Stimulated activated CD8-positive, alpha-beta memory T cell treated with anti-CD3 and anti-CD28 coated beads, Interleukin-15, amount 100 ng/mL, for 48 hours (primary cell): ENCODE measurements at places on chromosomes 6 and 20.
A peak's percentile ranks its signal among the peaks of the same experiment; 100 is the strongest.

DNA sequence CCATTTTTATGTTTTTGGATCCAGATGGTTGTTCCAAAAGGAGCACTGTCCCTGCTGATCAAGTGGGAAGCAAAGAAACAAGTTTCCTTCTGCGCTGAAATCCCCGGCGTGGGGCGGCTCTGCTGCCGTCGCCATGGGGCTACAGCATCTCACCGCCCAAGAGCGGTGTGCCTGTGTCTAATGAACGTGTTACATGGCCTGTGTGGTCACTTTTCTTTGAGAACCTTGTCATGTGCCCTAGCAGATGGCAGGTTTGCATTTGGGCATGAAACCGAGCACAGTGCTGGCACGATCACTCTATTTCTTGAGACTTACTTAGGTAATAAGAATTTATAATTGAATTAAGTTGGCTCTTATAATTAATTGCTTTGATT, 51.9 kb downstream of the ZDHHC14 start:
- no peak for DNase-seq

GRCh38 chr6:43668151-43669028, 19.2 kb downstream of the MRPS18A start:
- DNase-seq, result peak; percentile 44

DNA sequence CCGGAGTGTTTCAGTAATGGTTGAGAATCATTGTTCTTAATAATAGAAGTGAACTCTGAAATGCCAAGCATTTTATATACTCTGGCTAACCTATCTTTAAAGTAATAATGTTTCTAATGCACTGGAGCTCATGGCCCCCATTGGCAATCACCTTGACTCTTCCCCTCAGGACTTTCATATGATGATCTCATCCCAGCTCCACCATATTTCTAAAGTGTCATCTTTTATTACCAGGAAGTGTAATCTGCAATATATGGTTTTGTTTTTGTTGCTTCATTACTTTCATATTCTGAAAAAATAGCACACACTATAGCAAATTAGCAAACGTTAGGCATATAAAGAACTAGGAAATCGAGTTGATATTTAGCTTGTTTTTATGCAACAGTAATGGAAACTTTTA, 60.3 kb downstream of the TULP4 start:
- no peak for DNase-seq

GRCh38 chr6:41580690-41581089, 34.5 kb downstream of the FOXP4 start:
- DNase-seq, result no peak

DNA sequence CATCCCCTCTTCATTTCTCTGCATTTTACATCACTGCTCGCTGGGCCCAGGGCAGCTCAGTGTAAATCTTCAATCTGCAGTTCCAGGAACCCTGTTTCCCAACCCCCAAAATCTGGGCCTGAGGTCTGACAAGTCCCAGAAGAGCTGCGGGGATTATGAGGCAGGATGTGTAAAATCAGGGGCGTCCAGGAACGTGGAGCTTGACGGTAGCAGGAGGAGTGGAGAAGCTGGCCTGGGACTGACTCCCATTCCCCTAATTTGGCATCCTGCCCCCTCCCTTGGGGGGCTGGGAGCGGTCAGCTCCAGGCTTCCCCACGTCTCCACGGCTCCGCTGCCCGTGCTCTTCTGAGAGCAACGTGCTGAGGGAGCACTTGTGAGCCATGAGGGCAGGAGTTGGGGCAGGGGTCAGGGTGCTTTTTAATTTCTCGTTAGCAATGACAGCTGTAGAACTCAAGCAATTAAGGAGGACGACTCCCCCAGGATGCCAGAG, 23.4 kb upstream of the VEGFA start:
- DNase-seq, result no peak

- DNase-seq, result no peak
Observed at GRCh38 chr6:22756365-22756764, 187.0 kb downstream of the HDGFL1 start.

GRCh38 chr6:73569121-73569520, 48.3 kb upstream of the EEF1A1 start:
- no peak for DNase-seq
